ENCODE measurements at places on chromosomes 2 and 18. TPM values are rescaled to one million over a fixed set of nuclear protein-coding genes. Genes with fewer than 3 reads are reported as not detected.

DNA sequence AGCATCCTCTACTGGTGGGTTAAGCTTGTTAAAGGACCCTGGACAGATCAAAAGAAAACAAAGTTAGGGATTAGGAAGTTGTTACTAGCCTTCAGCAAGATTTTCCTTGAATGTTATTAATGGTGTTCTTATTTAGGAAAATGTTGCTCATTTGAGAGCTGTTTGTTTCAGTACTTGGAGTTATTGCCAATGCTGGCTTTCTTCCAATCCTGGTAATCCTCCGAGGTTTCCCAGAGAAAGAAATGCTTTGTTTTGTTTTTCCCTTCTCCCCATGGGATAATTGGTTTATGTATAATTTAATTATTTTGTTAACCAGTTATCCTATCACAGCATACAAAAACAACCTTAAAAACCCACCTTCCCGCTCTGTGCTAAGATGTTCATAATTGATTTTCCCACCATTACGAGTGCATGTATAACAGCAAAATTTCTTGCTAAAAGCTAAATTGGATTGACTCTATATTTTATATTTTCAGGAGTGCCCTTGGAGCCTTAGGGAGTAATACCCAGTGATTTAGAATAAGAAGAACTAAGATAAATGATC lies 79.8 kb downstream of the MGAT5 start:
- no peak for ATAC-seq

DAPL1 gene
- 179 TPM for total RNA-seq

GRCh38 chr2:102126660-102127059 lies 15.9 kb upstream of the IL1R1 start:
- ATAC-seq = no peak

MEP1B gene
- total RNA-seq = not detected

- no peak for ATAC-seq
These were observed 2.3 kb downstream of the LYPD1 start for GRCh38 chr2:132667706-132668105.

DNA sequence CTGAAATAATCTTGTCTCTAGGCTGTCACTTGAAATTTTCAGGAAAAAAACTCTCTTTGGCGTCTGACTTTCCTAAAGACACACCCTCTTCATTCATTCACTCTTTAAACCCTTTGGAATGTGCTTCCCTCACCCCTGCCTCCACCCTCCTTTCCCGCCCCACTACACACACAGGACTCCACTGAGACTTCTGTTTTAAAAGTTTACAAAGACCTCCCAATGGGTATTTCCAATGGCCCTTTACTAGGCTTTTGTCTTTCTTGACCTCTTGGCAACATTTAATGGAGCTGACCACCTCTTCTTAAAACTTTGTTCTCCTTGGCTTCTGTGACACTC lies 96.1 kb downstream of the RBMS1 start:
- peak; percentile 62 for ATAC-seq

DNA sequence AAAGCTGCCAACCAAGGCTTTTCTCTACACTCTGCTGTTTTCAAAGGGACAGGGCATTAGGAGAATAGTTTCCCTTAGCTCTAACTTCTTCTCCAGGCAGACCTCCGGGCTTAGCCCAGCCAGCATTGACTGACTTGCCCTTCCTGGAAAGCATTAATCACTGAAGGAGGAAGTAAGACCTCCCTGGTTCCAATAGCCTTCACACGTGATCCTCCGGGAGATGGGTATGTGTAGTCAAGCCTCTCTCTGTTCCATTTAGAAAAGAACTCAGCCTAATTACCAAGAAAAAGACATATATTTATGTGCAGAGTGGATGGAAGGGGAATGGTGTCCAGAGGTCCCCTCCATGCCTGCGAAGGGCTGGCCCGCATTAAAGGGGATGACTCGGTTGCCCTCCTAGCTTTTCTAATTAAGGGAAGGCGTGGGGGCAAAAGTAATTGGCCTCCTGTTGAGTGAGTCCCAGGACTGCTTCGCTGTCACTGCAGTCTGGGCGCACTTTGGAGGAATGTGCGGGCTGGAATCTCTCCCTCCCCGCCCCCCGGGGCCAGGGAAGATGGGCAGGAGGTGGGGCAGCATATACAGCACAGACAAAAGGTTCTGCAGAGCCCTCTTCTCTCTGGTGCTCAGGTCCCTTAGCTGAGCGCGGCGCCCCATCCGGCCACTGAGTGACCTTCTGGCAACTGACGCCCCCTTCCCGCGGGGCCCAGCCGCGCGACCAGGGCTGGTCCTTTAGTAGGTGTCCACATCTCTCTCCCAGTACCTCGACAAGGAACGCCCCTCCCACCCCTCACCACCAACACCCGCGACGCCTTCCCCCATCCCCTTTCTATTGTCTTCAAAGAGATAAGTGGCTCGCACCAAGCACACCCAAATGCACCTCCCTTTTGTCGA lies 686.0 kb downstream of the NRXN1 start:
- ATAC-seq = no peak

GRCh38 chr2:201971531-201972228 lies 62.0 kb upstream of the FZD7 start:
- ATAC-seq = no peak

GRCh38 chr2:30239308-30239985 lies 8.1 kb downstream of the LBH start:
- ATAC-seq = peak; percentile 81

DNA sequence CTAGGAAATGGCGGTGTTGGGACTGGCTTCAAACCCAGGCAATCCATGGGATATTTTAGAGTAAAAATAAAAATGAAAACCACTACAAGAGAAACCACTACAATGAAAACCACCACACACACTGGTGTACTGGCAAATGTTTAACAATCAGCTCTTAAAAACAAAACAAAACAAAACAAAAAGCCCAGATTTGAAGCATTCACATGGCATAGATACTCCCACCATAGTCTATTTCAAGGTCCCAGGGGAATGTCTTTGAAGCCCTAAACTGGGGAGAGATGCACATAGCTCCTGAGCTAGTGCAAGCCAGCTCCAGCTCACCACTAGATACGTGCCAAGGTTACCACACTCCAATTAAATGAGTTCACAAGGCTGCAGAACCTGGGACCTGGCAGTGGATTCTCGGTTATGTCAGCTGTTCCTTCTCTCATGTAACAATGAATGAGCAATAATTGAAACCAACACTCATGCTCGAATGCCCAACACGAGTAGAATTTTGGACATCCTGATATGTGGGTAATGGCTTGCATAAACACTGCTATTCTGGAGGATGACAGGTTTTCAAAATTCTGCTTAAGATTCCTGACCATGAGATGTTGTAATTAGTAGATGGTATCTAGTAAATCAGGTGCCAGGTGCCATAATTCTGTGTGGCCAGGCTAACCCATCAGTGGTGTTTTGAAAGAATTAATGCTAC lies 102.2 kb downstream of the OSBPL6 start:
- no peak for ATAC-seq

GRCh38 chr2:34627003-34627402 lies 1027.9 kb upstream of the FAM98A start:
- ATAC-seq = no peak

DNA sequence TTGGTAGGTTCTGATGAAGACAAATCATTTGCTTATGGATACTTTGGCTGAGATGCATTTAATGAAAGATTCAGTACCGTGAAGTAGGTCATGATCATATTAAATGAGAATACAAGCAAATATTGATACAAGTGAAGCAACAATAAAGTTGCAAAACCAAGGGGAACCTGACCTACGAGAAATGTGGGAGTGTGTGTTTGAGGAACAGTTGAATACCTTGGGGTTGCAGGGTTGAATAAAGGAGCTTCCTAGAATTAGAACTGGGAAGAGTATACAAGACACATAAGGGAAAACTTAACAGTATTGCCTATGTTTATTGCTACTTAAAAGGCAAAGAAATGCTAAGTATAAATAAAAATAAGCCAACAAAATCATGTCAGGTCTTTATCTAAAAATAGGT lies 702.9 kb downstream of the ERBB4 start:
- ATAC-seq = no peak

GRCh38 chr2:34806891-34807290 lies 1207.8 kb upstream of the FAM98A start:
- ATAC-seq = no peak
